ENCODE measurements at places on chromosomes 7 and 10.

- no peak for DNase-seq
Measured at GRCh38 chr10:87973635-87974034, 110.2 kb downstream of the PTEN start.

- DNase-seq = no peak
Measured at GRCh38 chr10:124566222-124566888, 104.7 kb downstream of the LHPP start.

- DNase-seq = no peak
Measured at GRCh38 chr7:130939321-130940095, 205.5 kb upstream of the KLF14 start.

- DNase-seq = no peak
Measured at GRCh38 chr10:18659819-18660535, 746 bp downstream of the ARL5B start.

DNA sequence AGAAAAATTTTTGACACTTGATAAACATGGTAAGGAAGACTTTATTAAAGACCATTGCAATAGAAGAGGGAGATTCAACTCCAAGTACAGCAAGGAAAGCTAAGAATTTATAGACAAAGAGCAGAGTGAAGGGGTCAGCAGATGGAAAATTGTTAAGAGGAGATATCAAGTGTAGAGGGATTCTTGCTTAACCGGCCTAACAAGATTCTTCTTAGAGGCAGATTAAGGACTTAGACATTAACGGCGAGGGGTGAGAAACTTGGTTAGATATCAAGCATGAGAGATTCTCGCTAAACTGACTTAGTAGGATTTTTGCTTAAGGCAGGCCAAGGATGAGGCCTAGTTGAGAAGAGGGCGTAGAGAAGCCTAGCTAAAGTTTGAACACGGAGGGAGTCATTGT lies 76.0 kb downstream of the ITGB1 start:
- no peak for DNase-seq

DNA sequence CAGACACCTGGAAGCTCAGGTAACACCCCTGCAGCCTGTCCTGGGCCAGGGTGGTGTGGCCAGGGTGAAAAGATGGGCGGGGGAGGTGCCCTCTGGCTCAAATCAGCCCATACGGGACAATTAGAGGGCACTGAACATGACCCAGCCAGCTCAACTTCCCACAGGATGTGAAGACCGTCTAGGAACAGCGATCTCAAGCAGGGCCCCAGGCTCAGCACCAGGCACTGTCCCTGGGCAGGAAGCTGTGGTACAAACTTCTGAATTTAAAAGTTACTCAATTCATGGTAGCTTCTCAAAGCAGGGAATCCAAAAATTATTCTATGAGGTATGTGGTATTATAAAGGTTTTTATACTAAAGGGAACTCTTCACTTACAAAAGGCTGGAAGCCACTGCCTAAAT lies 5.1 kb upstream of the GRB10 start:
- no peak for DNase-seq

DNA sequence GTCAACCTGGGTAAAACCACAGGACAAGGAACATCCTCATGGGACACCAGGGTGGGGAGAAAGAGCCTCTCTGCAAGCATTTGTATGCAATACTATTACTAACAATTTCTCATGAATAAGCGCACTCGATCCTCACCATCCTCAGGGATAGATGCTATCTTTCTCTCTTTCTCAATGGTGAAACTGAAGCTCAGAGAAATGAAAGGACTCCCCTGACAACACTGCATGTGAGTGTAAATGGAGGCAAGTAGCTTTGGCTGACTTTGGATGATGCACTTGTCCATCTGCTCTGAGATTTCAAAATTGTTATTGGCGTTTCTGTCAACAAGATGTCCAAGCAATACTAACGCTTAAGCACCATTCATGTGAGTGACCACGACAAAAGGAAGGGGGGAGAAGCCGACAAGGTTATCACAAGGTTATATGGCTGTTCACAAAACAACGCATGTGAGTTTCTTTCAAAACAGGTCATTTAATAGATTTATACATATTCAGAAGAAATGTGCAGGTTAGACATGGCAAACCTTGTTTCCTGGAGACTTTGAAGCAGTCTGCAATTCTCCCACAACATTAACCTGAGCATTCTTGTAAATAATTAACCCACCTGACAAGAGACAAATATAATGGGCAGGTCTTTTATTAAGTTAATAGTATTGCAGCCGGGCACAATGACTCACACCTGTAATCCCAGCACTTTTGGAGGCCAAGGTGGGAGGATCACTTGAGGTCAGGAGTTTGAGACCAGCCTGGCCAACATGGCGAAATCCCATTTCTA lies 54.0 kb downstream of the IFIT5 start:
- no peak for DNase-seq

DNA sequence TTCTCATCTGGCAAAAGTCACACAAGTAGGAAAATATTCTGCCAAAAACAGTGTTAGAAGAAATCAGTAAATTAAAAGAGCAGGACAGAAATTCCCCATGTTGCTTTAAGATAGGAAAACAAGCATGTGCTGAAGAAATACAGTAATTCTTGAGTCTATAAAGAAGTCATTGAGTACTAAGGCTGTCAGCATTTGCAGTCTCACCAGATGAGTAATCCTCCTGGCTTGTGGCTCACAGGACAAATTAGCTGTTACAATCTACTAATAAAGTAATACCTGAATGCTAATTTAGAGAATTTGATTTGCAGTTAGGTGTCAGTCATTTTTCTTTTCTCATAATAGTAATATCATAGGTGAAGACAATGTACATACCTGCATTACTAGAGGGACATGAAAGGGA lies 1158.9 kb upstream of the CELF2 start:
- DNase-seq = no peak

DNA sequence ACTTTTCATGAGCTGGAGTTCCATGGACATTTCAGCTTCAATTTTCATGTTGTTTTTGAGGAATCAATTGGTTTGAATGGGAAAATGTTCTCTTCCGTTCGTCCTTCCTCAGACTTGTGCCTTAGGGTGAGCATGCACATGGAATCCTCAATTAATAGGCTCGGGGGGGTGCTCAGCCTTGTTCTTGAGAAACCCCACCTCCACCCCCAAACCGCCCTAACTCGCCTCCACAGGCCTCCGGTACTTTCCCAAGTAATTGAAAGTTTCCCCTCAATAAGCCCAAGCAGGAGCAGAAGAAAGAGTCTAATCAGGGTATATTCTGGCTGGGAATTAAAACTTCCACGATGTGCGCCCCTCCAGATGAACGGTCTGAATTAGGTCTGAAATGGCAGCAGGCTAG lies 945.2 kb downstream of the GRID1 start:
- no peak for DNase-seq

GRCh38 chr10:42475168-42476098 lies 162.9 kb downstream of the ZNF33B start:
- DNase-seq = no peak

GRCh38 chr10:43304687-43305333 lies 37.9 kb upstream of the RASGEF1A start:
- DNase-seq = no peak

- DNase-seq = no peak
Measured at GRCh38 chr7:85770332-85770731, 583.5 kb upstream of the SEMA3D start.

DNA sequence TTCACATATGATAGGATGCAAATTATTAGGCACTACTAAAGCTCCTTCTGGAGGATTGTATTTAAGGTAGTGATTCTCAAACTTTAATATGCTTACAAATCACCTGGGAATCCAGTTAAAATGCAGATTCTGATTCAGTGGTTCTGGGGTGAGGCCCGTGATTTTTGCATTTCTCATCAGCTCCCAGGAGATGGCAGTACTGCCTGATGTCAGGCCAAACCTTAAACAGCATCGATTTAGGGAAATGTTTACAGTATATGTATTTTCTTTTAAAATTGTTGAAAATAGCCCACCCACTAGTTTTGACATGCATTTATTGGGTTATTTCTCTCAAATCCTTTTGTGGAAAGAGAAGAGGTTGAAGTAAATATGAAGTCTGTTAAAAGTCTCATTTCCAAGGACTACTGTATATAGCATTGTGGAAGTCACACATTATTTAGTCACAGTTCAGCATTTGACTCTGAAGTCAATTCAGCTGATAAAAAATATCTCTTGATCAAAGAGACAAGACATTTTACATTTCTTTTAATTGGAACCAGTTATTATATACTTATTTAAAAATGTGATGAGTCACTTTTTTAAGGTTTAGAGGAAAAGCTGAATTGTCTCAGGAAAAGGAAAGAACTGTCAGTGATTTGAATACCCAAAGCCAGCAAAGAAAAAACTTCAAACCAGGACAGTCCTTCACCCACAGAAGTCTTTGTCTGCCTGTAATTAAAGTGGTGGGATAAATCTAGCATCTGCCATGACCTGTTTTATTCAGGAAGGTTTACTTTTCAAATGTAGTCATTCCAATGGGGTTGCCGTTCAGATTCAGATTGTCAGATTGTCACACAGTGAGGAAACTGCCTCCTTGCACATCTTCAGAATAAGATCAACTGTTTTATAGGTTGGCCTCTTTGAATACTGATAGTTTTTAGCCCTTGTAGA lies 21.1 kb upstream of the HBP1 start:
- no peak for DNase-seq

DNA sequence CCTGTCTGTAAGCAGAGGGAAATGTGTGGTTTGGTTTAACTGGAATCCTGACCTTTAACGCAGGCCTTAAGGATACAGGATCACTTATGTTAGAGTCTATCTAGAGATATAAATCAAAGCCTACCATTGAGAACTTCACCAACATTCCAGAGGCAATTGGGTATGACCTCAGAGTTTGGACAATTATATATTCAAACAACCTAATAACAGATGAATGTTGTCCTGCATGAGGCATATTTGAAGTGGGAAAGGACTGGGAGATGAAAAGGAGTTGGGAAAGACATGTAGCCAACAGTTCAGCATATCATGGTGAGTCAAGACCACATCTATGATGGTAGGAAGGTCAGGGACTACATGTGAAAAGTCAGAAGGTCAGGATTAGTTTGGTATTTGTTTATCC lies 274.2 kb downstream of the DOCK4 start:
- no peak for DNase-seq

- DNase-seq = no peak
Measured at GRCh38 chr7:155206318-155207020, 91.2 kb upstream of the INSIG1 start.

DNA sequence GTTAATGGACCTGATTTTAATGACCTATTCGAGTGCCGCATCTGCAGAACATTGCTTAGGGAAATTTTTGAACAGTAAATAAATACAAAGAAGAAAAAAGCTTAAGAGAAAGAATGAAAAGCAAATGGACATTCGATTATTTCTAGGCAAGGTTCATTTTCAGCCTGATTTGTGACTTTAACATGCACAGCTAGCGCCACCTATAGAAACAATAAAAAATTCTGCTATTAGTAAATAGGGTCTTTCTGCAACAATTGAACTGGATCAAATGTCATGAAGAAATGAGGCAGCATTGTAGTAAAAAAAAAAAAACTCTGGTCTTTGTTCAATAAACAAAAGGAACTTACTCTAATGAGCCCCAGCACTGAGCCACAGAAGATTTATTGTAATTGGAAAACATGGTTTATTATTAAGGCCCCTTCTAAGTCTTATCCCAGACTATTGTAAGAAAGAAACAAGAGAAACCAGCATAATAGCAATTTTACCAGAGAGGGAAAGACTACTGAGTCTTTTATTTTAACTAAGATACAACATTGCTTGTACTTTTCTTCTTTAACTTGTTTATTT lies 41.4 kb upstream of the GHITM start:
- no peak for DNase-seq

DNA sequence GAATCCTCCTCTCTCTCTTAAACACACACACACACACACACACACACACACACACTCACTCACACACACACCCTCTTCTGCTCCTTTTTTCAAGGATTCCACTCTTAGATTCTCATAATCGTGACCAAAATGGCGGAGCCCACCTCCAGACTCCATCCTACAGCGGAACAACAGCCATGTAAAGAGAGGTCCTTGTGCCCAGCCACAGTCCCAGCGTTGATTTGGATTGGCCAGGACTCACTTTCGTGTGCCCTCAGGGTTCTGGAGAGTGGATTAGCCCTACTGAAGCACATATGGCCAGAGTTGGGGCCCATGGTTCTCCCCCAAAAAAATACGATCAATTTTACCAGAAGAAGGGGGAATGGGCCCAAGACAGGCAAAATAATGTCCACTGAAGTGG lies 90.2 kb upstream of the SMNDC1 start:
- no peak for DNase-seq

GRCh38 chr7:69526570-69526969 lies 71.7 kb upstream of the AUTS2 start:
- DNase-seq = no peak

- DNase-seq = no peak
Measured at GRCh38 chr7:77242554-77242953, 42.9 kb upstream of the FGL2 start.

DNA sequence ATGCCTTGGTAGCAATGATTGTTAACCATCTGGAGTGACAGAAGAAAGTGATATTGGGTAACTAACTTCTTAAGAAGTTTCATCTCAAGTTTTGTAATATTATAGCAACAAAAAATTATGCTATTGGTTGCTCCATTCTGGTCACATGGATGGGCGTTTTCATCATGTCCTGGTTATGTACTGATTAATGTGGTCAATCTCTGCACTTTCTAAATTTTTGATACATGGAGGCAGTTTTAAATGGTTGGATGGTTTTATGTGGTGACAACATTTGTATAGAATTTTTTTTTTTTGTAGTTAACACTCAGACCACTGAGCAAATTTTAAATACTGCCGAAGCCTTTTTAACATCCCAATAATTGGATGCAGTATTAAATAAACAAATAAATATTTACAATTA lies 55.2 kb upstream of the CCAR1 start:
- no peak for DNase-seq

DNA sequence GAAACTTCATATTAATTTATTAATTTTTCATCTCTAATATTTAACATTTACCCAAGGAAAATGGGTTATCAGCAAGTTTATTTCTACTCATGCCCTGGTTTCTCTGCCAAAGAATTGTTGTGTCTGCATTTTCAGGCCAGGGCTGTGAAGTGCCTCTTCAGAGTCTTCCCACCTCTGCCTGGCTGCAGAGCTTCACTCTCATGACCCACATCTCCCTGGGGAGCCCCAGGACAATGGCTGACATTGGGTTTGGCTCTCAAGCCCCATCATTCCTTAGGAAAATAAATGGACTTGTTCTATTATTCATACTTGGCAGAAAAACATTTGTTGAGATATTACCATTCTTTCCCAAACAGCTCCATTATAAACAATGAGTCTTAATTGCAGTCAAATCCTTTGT lies 30.3 kb downstream of the CACNA2D1 start:
- no peak for DNase-seq
